ENCODE measurements at places on chromosomes 16 and 17.

GRCh38 chr17:58252141-58252540, 13.8 kb downstream of the LPO start:
- no peak for DNase-seq

GRCh38 chr17:27807567-27808470, 7.5 kb upstream of the NOS2 start:
- peak; percentile 30 for DNase-seq

DNA sequence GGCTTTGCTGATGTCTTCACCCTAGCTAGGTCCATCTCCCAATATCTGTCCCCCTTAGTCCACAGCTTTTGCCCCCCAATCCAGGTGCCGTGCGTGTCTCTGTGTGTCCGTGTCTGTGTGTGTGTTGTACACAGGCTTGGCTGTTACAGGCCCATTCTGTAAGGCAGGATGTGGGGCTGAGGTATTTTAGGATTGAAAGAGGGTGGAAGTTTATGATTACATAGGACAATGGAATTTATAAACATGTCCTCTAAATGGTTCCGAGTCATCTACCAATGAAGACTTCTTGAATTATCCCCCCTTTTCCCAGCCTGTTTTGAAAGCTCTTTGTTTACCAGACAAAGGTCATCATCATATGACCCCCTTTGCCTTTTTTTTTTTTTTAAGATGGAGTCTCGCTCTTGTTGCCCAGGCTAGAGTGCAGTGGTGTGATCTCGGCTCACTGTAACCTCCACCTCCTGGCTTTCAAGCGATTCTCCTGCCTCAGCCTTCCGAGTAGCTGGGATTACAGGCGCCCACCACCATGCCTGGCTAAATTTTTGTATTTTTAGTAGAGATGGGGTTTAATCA, 21.9 kb downstream of the ACE start:
- DNase-seq = no peak

GRCh38 chr17:8995711-8996110, 25.6 kb upstream of the NTN1 start:
- no peak for DNase-seq

- DNase-seq = no peak
These were observed 45.7 kb downstream of the VAT1L start for GRCh38 chr16:77833921-77834634.

DNA sequence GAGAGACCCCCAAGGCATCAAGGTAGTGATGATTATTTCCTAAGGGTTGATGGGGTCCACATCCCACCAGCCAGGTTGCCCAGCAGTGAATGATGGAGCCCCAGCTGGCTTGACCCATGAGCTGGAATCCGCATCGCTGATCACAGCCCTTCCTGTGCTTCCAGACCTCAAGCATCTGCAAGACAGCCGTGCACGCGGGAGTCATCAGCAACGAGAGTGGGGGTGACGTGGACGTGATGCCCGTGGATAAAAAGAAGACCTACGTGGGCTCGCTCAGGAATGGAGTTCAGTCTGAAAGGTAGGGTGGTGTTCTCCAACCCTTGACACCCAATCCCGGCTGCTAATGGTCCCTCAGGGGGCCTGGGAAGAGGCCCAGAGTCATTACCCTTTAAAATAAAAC, 69.3 kb downstream of the CRISPLD2 start:
- DNase-seq = no peak

DNA sequence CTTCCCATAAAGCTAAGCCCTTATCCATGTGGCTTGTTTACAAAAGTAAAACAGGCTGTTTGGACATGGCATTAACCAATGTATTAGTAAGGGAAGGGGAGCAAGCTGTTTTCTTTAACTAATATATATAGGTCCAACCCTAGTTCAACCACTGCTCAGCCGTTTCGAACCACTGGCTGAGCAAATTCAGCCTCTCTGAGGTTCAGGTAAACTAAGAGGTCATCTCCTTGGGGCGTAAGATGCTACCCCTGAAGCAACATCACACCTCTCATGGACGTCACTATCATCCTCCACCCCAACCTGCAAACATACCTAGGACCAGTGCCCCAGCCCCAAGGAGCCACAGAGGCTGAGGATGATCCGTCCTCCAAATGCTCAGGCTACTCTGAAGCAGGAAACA, 45.2 kb downstream of the ANKRD11 start:
- no peak for DNase-seq

DNA sequence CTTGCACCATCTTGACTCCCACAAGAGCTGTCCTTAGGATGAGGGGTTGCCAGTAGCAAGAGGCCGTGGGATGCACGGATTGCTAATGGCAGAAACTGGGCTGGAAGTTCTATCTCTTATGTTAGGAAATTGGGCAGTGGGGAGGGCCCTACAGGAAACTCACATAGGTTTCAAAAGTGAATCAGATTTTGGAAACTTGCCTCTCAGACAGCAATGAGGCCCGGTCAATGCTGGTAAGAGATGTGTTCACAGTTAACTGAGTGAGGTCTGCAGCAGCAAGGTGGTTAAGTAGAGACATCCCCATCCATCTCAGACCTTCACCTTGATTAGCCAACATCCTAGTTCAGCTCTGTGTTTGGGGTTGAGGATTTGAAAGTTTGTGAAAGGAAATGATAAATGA, 164.7 kb downstream of the ABCA8 start:
- no peak for DNase-seq

Data from activated T-cell treated with anti-CD3 and anti-CD28 coated beads for 48 hours (primary cell).